ENCODE measurements at places on chromosomes 1 and 21.

DNA sequence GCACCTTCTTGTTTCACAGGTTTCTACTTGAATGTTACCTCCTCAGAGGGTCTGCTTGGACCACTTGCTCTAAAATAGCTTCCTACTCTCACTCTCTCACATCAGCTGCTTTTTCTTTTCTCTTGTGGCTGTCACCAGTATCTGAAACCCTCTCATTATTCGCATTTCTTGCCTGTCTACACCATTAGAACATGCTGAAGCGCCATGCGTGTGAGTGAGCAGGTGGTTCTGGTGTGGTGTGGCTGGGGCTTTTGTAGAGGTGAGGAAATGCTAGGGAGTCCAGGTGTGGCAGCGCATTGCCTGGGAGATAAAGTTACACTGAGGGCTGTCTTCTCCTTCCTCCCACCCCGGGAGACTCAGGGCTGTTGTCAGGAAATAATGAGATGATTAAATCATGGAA, 4.1 kb downstream of the ZNF362 start:
- no peak for DNase-seq

DNA sequence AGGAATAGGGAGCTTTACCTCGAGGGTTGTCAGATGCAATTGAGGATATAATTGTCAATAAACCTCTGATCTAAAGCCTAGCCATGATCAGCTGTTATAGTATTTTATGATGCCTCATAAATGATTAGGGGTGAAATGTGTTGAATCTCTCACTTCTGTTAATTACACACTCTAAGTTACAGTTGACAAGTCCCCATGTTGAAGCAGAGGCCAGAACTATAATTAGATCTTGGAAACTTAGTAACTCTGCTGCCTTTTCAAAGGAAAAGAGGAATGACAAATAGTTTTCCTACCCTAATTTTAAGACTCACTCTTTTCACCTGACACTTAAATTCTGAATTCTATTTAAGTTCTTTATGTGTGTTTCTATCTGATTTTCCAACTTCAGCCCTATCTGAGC, 33.8 kb downstream of the CCSAP start:
- no peak for DNase-seq

DNA sequence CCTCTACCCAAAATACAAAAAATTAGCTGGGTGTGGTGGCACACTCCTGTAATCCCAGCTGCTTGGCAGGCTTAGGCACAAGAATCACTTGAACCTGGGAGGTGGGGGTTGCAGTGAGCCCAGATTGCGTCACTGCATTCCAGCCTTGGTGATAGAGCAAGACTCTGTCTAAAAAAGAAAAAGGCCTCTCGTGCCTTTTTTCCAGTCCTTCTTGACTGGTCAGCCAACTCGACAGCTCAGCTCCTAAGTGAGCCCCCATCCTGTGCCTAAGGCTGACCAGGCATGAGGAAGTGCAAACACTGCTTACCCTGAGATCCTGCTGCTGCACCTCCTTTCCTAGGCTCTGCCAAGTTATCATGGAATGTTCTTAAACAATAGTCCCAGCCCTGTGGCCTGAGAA, 10.1 kb upstream of the PROK1 start:
- DNase-seq: no peak

- DNase-seq: no peak
Measured at GRCh38 chr1:228147768-228148167, 2.0 kb upstream of the GJC2 start.

GRCh38 chr1:96338622-96339021, 383.0 kb upstream of the PTBP2 start:
- no peak for DNase-seq

GRCh38 chr1:56429288-56429687, 150.1 kb downstream of the PLPP3 start:
- no peak for DNase-seq

DNA sequence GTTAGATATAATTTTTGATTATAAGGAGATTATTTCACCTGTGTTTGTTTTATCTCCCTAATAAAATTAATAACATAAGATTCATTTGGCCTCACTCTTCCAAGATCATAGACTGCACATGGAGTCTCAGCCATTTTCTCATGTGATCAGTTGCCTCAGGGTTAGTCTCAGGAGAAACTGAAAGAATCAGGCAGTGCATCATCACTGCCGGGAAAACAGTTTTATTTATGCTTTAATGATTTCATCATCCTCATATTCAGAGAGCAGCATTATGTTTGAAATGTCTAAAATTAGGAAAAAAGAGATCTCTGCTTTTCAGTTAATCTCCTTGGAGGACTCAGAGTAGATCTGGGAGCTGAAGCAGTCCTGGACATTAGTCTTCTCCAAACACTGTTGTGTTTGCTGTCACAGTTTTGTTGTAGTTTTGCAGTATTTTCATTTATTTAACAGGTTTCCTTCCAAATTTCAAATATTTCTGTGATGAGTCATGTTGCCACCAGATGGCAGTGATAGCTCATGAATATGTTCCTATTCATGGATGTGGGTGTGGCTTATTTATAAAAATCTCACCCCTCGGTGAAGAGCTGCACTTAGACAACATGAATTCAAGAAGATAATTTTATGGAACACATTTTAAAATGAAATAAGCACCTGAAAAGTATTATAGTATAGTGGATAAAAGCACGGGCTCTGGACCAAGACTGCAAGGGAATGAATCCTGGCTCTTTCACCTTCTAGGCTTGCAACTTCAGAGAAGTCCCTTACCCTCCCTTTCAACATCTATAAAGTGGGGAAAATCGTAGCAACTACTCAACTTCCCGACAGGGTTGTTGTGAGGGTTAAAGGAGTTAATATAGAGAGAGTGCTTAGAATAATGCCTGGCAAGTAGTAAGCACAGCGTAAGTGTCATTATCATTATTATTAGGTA, 31.2 kb downstream of the CHD1L start:
- DNase-seq: no peak

DNA sequence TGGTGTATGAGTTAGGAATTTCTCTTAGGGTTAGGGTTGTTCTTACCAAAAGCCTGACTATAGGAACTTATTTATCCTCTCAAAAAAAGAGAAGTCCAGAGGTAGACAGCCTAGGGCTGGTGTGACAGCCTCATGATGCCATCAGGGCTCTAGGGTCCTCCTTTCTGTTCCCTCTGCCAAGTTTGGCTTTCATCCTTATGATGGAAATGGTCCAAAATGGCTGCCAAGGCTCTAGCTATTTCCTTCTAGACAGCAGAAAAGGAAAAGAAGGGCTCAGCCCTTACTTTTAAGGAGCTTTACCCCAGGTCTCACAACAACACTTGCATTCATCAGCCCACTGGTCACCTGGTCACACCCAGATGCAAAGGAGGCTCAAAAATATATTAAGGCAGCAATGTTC, 44.5 kb downstream of the IL12RB2 start:
- DNase-seq: no peak

- no peak for DNase-seq
Measured at GRCh38 chr21:46551636-46552241, 53.1 kb downstream of the S100B start.

- no peak for DNase-seq
Measured at GRCh38 chr1:190474650-190475211, 2.9 kb downstream of the BRINP3 start.
